Activated CD4-positive, alpha-beta T cell treated with anti-CD3 and anti-CD28 coated beads, Interleukin-2, Interleukin-4, amounts not matched to agents 100 ng/mL and 50 ng/mL, durations not matched to agents 16 hours and 8 hours (primary cell): ENCODE measurements at places on chromosomes 3 and 15.

DNA sequence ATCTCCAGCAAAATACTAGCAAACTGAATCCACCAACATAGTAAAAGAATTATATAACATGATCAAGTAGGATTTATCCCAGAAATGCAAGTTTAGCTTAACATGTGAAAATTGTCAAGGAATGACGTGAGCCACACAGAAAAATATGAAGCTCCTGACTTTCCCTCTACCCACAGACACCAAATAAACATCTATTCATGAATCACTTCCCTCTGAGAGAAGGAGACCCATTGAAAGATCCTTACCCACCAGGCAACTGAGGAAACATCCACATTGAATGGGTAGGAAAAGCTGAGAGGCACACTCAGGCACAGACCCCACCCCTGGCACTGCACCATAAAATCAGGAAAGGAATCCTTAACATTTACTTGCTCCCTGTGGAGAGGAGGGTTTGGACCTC, 102.2 kb upstream of the MANF start:
- DNase-seq, result no peak

DNA sequence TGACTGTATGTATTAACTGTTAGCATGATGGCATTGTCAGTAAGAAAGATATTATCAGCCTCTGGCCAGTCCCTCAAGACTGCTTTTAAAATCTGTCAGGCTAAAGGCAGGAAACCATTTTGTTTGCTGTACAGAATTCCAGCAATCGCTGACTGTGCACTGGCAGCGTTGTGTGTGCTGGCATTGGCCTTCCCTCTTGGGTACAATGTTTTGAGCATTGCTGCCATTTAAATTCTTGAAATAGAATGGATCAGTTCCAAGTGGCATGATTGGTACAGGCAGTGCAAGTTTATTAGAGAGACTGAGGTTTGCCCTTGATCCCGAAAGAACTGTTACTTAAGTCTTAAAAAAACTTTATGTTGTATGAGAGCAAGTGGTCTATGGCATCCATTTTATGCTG, 788.7 kb downstream of the OTOL1 start:
- no peak for DNase-seq

DNA sequence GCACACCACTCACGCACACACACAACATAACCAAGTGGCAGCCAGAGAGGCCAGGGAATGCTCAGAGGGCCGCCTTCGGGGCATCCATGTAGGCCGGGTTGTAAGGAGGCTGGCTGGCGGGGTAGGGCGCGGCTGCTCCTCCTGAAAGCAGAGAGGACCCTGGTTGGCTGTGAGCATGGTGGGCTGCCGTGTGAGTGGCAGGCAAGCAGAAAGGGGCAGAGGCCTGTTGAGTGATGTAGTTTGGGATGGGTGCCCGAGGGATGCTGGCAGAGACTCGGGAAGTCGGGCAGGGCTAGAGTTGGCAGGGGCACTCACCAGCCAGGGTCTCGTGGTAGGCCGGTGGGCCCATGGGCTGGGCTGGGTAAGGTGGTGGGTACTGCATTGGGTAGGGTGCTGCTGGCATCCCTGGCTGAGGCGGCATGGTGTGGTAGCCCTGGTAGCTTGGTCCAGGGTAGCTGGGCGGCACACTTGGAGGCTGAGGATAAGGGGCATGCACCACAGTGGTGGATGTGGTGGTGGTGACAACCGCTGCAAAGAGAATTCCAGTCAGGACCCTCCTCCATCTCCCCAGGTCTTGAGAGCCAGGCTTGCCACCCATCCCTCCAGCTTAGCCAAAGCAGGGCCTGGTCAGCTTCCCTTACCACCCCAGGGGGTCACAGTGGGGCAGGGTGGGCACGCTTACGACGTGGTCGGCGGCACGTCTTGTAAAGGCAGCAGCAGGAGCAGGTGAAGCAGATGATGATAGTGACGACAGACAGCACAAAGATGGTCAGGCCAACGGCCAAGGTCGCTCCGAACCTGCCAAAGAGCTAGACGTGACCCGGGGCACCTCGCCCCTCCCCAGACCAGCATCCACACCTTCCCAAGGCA, 22.7 kb downstream of the ATRIP start:
- DNase-seq, result no peak

DNA sequence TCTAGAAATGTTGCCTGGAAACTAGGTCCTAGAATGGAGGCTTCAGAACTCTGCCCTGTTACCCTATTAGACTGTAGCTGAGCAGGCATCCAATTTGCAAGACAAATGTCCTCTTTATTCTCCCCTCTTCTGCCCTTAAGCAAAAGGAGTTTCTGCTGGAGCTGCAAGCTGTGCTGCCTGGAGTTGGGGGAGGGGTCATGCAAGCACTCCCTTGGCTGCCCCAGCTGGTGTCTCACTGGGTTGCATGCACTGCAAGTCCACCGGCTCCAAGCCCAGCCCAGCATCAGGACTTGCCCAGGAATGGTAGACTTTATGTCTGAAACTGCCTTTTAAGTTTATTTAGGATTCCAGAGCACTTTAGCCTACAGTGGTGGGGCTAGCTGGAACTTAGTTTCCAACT, 15.7 kb upstream of the RBP2 start:
- no peak for DNase-seq

DNA sequence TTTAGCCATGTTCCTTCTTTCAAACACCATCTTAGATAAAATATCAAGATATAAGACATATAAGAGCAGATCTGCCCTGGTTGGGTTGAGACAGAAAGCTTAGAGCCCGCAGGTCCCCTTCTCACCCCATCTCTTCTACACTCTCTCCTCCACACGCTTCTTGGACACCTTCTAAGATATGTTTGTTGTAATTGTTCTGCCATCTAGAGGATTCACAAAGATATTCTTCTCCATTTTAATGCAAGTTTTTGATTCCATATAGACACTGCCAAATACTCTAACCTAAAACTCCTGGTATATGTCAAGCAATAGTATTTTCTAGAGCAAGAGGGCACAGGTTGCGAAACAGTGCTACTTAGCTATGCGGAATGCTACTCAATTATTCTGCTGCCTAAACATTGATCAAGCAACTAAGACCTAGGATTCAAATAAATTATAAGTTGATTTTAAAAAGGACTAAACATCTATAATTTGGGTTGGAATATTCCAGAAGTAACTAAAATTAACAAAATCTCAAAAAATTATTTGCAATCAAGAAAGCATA, 6.8 kb downstream of the CHRM5 start:
- DNase-seq, result no peak

DNA sequence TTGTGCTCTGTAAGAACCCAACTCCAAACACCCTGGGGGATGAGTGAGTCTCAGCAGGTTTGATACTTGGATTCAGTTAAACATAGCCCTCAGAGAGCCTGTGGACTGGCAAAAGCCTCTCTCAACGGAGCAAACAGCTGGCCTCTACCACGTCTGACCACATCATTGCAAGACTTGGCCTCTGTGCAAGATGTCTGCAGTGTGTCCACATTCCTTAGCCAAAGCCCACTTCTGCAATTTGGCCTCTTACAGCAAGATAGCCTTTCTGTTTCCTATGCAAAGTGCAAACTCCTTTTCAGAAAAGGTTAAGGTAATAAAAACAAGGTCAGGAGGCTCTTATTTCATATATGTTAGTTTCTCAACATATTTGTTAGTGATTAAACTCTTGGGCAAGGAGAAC, 27.9 kb downstream of the FBN1 start:
- no peak for DNase-seq

- DNase-seq, result no peak
These were observed 43.6 kb downstream of the DNAH12 start for GRCh38 chr3:57500506-57500905.

DNA sequence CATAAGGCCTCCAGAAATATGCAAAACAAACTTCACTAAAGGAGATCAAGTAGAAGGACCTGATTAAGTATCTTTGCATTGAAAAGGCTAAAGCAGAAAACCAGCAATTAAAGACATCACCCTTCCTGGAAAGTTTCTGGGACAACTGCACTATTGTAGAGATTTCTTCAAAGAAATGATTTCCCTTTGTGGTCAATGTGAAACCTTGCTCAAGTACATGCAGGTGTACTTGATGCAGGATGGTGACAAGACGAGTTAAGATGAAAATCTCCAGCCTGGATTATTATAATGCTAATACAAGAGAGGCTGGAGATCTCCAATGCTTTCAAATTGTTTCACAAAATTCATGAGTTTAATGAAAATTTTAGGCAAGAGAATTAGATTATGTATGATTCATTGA, 208.4 kb downstream of the TIGIT start:
- DNase-seq, result no peak

DNA sequence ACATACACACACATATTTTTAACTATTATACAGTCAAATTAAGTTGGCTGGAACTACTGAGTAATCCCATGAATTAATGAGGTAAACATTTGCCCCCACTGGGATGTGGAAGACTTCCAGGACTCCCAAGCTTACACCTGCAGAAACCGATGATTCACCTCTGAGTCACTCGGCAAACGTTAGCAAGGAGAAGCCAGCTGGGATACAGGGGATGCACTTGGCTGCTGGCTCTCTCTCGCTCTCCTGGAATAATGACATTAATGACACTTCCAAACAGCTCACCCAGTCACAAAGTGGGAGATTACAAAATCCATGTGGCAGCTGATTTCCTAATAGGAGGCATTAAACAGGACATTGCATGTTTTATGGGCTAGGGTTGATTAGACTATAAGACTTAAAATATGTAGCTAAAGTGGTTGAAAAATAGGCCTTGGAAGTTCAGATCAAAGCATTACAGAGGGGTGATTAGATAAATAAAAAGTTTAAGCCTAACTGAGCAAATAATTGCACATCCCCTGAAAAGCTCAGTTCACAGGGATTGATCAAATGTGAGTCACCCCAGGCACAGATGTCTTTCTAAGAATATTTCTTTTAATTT, 500.9 kb downstream of the SOX2 start:
- DNase-seq, result no peak

- no peak for DNase-seq
These were observed 262.8 kb upstream of the TBL1XR1 start for GRCh38 chr3:177460047-177460446.

DNA sequence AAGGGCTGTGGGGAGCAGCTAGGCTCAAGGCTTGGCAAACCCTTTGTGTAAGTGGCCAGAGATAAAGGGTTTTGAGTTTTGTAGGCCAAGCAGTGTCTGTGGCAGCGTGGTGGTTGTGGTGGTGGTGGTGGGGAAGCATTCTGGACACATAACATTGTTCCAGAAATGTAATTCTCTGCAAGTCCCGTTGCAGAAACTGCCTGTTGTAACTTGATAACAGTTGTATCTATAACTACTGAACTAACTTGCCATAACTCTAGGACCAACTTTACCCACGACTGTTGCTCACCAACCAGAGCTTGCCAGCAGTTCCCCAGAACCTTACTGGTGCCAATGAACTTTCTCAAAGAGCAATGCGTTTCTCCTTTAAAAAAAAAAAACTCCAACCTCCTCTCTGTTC, 18.1 kb upstream of the TMEM40 start:
- no peak for DNase-seq

DNA sequence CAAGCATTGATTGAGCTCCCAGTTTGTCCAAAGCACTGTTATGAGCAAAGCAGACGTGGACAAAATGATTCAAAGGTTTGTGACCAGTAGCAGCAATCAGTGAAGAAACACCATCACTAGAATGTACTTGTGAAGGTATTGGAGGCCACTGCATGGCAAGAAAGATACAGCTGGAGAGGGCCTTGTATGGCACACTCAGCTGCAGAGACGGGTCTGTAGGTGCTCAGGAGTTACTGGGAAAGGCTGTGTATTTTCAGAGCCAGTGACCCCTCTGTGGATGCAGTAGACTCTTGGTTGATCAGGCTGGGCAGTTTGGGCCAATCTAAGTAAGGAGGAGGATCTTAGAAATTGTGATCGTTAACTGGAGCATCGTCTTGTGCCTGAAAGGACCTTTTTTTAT, 120.0 kb downstream of the GHSR start:
- DNase-seq, result no peak

DNA sequence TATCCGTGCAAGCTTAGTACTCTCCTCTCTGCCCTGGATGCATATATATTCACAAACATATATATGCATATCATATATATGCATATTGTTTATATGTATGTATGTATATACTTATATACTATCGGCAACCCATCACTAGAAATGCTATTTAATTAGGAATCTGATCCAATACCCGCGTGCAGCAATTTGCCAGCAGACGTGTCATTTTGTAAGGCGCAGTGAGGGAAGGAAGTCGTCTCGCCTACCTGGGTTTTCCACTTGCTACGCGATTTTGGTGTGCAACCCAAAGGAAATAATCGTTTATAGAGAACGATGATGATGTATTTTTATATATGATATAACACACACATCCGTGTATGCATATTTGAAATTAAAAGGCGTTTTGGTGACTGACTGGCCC, 5.6 kb upstream of the FEZF2 start:
- no peak for DNase-seq

DNA sequence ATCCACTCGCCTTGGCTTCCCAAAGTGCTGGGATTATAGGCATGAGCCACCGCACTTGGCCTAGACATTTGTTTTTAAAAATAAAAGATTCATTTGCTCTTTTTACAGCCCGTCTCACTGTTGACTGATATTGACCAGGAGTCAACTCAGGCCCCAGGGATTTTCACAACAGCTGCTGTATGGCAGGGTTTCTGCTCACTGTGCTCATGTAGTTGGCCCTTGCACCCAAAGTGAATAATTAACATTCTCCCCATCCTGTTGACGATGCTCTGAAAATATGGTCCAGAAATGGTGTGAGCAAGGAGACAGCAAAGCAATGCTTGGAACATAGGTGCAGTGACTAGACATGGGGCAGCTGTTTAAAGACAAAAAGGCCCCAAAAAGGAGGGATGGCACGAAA, 2.9 kb upstream of the CCR5 start:
- no peak for DNase-seq

GRCh38 chr3:153061938-153062528, 100.0 kb upstream of the RAP2B start:
- DNase-seq, result no peak

GRCh38 chr3:124784686-124785382, 54.6 kb downstream of the UMPS start:
- DNase-seq, result peak; percentile 16

GRCh38 chr3:130465521-130465920, 51.5 kb upstream of the COL6A6 start:
- DNase-seq, result no peak

DNA sequence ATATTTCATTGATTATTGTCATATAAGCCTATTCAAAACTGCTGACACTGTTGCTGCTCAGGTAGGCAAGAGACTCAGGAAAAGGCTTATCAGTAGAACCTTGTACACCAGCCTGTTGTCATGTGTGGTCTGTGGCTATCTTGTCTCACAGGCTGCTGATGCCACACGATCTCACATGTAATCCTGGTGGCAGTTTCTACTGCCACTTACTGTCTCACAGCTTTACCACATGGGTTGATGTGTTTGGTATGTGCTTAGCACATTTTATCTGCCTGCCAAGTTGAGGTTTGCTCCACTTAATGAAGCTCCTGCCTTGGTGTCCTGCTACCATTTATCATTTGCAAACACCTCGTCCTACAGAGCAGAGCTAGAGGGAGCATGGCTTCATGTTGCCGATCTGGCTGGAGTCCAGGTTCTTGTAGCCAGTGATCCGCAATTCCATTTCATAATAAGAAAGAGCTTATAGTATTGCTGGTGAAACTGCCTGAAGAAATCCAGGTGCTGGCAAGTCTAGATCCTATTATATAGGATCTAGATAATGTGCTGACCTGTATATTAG, 637.9 kb downstream of the NLGN1 start:
- no peak for DNase-seq
